ENCODE measurements at places on chromosomes 1 and 21. TPM values are rescaled to one million over a fixed set of nuclear protein-coding genes. Genes with fewer than 3 reads are reported as not detected.
A peak's percentile ranks its signal among the peaks of the same experiment; 100 is the strongest.

The FHL3 gene
- 3.6 TPM for total RNA-seq

The LMX1A gene
- total RNA-seq: not detected

- DNase-seq: no peak
Observed at GRCh38 chr1:226382030-226382429, 25.9 kb downstream of the PARP1 start.

The COQ8A gene
- 30.7 TPM for total RNA-seq

The CNKSR1 gene
- total RNA-seq: 5.4 TPM

- no peak for DNase-seq
Observed at GRCh38 chr1:116735246-116735645, 19.0 kb upstream of the CD2 start.

The OPRD1 gene
- not detected for total RNA-seq

DNA sequence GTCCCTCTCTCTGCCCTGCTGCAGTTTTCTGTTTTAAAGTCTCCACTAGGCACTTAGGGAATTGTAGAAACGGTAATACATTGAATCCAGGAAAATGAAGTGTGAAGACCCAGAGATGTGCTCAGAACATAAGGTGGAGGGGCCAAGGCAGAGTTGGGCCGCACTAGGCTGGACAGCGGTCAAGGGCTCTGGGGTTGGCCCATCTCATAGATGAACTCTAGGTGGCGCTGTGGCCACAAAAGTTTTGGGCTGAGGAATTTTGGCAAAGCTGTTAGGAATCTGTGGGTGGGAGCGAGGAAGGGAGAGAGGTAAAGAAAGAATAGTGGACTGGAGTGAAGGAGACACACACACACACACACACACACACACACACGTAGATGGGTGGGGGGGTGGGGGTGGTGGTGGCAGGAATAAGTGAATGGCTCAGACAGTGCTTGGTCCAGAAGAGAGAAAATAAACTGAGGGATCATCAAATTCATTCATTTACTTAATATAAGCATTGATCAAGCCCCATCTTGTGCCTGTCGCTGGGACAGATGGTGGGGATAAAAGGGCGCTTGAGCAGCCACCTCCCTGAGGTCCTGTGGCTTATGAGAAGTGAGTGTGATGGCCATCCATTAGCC lies 258.5 kb downstream of the TRABD2B start:
- no peak for DNase-seq

DNA sequence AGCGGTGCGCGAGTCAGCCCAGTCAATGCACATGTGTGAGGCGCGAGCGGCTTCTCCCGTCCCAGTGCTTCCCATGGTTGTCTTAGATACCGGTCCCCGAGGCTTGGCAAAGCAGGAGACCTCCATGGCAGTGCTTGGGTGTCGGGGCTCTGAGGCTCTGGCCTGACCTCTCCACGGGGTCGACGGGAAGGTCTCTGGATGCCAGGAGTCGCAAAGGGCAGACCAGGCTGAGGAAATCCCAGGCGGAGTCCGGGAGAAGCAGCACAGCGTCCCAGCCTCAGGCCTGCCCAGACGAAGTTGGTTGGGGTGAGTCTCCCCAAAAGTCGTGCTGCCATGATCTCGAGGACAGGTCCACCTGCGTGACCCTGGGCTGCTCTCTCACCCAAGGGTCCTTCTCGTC lies 3881.6 kb downstream of the SRGAP2C start:
- no peak for DNase-seq

The PGLYRP3 gene
- total RNA-seq: not detected

- peak; percentile 64 for DNase-seq
Observed at GRCh38 chr1:32413507-32414185, 19.4 kb upstream of the BSDC1 start.

- no peak for DNase-seq
Observed at GRCh38 chr1:11116318-11116717, 16.6 kb upstream of the EXOSC10 start.

- DNase-seq: no peak
Observed at GRCh38 chr1:237799762-237800474, 90.8 kb downstream of the ZP4 start.

GRCh38 chr1:65688215-65688566 lies 104.5 kb upstream of the PDE4B start:
- DNase-seq: no peak

- no peak for DNase-seq
Observed at GRCh38 chr1:156247460-156248322, at the start of gene PAQR6. TSS of gene PAQR6 (minus strand) at chr1:156248056. CDS start at chr1:156246731, 1,325 bp downstream.

The MAP3K7CL gene
- total RNA-seq: 11.6 TPM

DNA sequence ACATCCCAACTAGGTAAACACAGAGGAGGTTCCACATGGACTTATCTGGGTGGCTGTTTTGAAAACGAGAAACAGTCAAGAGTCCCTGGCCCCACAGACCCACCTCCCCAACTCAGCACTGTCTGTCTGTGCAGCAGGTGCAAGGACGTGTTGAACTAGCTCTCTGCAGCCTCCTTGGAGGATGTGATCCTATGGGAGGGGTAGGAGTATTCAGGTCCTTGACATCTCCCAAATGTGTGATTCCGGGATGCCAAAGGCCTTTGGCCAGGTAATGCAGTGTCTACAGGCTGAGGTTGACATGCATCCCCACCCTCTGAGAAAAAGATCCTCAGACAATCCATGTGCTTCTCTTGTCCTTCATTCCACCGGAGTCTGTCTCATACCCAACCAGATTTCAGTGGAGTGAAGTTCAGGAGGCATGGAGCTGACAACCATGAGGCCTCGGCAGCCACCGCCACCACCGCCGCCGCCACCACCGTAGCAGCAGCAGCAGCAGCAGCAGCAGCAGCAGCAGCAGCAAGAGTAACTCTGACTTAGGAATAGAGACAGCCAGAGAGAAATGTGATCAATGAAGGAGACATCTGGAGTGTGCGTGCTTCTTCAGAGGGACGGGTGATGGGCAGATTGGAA lies 151.6 kb upstream of the CAMK1G start:
- no peak for DNase-seq

GRCh38 chr1:4986306-4986705 lies 331.9 kb downstream of the AJAP1 start:
- DNase-seq: no peak

The B3GALT2 gene
- total RNA-seq: 6.0 TPM

The SASS6 gene
- 2.7 TPM for total RNA-seq

- DNase-seq: no peak
Observed at GRCh38 chr1:159831412-159832141, 4.9 kb downstream of the SLAMF8 start.

- no peak for DNase-seq
Observed at GRCh38 chr1:108316545-108316944, 72.7 kb upstream of the NBPF4 start.

DNA sequence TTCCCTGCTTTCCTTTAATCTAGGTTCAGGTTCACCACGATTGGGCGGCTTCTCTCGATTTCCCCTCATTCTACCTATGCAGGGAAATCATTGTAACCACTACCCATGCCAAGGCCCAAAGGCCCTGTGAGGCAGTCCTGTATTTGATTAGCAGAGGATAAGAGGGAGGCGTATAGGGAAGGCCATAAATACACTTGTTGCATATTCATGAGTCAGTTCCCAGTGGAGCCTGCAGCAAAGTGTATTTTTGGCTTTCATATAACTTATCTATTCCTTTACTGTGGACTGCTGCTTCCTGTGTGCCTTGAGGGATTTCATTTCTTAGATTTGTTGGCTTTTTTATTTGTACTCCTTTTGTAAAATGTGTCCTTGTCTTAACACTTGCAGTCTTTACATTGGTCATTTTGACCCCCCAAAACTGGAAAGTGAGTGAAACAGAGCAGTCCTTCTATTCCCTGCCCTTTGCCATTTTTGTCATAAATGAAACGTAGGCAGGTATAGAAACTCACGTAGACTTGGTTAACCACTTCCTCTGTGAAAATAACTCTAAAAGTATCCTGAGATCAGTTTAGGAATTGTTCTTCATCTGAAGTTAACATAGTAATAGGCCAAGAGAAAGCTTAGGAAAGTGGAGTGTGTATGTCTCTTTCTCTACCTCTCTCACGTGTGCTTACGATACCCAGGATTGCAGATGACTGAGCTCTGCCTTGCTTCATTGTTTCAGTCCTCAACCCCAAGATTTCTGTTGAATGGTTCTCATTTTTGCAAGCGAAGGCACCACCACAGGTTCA lies 19.6 kb upstream of the KCNQ4 start:
- DNase-seq: no peak

The SVBP gene
- 18.8 TPM for total RNA-seq

GRCh38 chr21:18840239-18840638 lies 436.7 kb upstream of the TMPRSS15 start:
- DNase-seq: no peak

GRCh38 chr1:216457356-216457755 lies 34.1 kb upstream of the USH2A start:
- DNase-seq: no peak
